AML-193 (cell line): ENCODE measurements at places on chromosomes 2 and 18.
A peak's percentile ranks its signal among the peaks of the same experiment; 100 is the strongest.

DNA sequence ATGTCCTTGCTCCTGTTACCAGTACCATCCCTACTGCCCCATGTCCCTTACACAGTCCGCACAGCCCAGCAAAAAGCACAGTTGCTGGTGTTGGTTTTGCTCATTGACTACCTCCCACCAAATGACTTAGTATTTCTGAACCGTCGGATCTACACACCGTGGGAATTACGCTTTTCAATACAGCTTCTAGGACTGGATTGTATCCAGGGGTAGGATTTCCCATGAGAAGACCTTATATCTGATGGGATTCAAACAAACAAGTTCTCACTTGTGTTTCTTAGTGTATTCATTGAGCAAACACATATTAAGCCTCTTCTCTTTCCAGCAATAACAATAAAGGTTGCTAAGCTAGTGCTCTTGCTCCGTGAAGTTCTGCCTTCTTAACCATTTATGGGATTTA is 25.8 kb downstream of the TRAPPC12 start:
- DNase-seq, result no peak

GRCh38 chr2:96687266-96687665 is 44.7 kb downstream of the FER1L5 start:
- no peak for DNase-seq

- no peak for DNase-seq
Observed at GRCh38 chr2:127217470-127218325, 2.4 kb downstream of the CYP27C1 start.

- DNase-seq, result no peak
Observed at GRCh38 chr2:162390801-162391200, 46.9 kb downstream of the GCA start.

DNA sequence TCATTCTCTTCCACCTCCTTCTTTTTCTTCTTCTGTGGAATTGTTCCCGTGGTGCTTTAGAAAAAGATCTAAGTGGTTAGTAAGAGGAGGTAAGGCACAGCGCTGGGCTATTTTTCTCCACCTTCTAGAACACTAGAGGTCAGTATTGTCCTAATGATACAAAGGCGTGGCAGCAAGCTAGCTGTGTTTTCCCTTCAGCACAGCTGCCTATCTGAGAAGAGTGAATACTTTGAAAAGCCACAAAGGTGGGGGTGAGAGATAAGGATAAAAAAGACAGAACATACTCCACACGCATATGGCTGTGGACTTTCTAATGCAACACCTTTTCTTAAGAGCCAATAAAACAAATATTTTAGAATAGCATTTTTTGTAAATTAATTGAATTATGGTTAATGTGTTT is 2.1 kb downstream of the CNTNAP5 start:
- DNase-seq, result peak; percentile 54

- no peak for DNase-seq
Observed at GRCh38 chr2:33313039-33313438, 163.4 kb upstream of the RASGRP3 start.

DNA sequence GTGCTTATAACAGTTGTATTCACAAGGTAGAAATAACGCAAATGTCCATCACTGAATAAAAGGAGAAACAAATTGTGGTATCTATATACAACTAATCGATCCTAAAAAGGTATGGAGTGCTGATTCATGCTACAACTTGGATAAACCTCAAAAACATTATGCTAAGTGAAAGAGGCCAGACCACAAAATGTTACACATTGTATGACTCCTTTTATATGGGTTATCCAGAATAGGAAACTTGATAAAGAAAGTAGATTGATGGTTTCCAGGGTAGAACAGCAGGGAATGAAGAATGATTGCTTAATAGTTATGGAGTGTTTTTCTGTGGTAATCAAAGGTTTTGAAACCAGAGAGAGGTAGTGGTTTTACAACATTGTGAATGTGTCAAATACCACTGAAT is 432.2 kb upstream of the TRIB2 start:
- no peak for DNase-seq

DNA sequence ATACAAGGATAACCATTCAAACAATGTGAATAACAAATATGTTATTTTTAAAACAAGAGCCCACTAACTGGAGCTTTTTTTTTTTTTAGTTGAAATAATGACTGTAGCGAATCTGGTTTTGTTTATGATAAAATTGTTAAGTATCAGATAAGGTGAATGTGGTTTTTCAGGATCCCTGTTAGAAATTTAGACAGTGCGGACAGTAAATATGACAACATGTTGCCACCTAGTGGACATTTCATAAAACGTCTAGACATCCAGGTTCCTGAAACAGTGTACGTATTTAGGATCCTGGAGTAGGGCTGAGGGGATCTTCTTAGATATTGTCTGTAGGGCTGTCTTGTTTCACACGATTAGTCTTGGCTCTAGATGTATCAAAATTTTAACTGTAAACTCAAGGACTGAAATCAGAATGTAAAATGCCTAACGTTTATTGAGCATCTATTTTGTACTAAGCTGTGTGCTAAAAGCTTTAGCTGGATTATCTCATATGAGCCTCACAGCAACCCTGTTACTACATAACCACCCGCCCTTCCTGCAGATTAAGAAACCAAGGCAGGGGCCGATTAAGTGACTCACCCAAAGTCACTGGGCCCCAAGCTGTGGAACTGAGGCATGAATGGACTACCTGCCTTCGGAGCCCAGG is 23.9 kb upstream of the CCDC68 start:
- DNase-seq, result peak; percentile 76

- peak; percentile 13 for DNase-seq
Observed at GRCh38 chr2:9333591-9334171, 89.6 kb downstream of the ITGB1BP1 start.

DNA sequence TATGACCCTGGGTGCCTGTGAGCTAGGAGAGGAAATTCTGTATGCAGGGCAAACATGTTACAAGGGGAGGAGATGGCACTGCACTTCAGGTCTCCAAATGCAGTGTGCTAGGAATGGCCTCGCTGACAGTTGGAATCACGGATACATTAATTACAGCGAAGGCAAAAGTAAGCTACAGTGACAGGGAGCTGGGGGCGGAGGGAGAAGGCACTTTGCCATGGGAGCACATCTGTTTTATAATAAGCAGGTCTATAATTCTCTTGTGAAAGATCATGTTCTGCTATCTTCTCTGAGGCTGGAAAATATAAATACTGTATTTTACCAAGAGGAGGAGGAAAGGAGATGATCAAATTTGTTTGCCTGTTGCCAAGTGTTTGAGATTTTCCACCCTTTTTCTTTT is 56.3 kb upstream of the FZD5 start:
- no peak for DNase-seq

DNA sequence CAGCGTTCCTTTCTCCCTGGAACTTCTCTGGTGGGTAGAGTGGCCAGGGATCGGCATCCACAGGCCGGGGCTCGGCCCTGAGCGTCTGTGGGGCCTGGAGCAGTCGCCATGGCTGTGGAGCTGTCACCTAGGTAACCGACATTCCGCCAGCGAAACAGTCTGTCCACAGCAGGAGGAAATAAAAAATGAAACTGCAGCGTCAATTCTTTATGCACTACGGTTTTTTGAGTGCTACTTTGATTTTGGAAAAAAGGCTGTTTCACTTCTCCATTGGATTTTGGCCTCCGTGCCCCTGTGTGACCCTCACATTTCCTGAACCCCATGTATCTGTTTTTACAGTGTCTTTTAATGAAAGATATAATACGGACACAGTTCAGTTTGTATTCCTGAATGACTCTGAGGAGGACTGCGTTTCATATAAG is 163.4 kb downstream of the LDLRAD4 start:
- DNase-seq, result no peak

- DNase-seq, result no peak
Observed at GRCh38 chr2:168139852-168140251, 107.5 kb downstream of the STK39 start.

DNA sequence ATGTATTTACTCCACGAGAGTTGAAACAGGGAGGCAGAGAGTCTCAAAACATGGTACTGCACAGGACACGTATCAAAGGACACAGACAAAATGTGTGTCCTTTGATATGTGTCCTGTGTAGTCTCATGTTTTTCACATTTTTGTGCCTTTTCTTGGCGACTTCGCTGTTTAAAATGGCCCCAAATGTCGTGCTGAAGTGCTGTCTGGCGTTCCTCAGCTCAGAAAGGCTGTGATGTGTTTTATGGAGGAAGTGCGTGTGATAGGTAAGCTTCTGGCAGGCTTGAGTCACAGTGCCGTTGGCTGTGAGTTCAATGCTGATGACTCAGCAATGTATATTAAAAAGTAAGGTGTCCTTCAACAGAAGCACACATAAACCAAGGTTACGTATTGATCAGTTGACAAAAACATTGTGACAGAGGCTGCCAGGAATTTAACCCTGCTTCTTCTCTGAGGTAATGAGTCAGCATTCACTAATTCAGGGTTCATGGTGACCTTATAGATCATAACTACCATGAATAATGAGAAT is 78.2 kb downstream of the DYSF start:
- DNase-seq, result no peak

DNA sequence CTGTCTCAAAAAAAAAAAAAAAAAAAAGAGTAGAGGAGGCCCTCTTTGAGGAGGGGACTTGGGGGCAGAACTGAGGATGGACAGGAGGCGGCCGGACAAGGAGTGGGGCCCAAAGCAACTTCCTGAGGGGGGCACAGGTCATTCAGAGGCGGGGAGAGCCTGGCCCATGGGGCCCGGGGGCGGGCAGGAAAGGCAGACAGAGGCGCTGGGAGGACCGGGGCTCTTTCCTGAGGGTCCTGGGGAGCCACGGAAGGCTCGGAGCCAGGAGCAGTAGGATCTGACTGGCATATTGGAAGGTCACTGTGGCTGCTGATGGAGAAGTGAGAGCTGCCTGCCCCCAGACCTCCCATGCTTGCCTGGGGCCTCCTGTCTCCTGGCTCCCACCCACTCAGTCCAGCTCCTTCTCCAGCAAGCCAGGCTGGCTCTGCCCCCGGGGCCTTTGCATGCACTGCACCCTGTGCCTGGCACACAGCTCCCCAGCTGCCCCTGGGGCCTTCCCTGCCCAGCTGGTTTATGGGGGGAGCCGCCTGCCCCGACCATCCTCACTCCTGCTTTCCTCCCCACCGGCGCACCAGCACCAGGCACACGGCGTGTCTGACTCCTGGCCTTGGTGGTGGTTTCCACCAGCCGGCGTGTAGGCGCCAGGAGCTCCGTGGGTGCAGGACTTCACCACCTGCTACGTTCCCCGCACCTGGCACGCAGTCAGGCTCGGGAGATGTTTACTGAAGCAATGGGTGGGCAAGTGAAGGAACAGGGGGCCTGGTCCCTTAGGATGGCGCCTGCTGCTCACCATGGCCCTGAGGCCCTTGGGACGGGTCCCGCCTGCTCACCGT is 5.6 kb downstream of the ESPNL start:
- no peak for DNase-seq

DNA sequence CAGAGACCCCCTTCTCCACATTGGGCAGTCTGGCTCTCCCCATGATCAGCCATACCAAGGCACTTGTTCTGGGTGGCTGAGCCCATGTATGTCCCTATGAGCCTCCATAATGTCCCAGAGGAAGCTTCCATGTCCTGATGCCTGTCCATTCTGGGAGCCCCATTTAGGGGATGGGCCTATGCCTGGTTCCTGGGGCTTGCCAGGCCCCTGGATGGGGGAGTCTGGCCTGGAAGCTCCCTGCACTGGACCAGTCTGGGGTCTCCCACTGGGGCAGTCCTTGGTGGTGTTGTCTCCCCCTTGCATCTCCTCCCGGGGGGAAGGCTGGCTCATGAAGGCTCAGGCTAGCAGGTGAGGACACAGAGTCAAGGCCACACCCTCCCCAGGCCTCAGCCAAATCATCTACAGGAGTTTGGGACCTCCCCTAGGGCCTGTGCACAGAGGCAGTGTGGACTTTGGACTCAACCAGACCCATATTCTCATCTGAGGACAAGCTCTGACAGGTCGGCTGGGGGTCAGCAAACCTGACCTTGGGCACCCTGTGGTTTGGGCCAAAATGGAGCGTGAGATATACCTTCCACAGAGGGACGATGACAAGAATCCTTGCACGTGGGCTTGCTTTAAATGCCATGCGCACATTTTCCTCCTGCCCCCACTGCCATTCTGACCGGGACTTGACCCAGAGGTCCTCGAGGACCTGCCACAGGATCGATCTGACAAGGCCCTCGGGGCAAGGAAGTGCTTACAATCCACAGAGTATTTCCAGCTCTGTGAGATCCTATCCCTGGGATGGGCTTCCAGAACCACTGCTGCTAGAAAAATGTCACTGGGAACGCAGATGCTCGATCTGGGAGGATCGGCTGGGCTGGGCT is 38.8 kb downstream of the INHBB start:
- no peak for DNase-seq

DNA sequence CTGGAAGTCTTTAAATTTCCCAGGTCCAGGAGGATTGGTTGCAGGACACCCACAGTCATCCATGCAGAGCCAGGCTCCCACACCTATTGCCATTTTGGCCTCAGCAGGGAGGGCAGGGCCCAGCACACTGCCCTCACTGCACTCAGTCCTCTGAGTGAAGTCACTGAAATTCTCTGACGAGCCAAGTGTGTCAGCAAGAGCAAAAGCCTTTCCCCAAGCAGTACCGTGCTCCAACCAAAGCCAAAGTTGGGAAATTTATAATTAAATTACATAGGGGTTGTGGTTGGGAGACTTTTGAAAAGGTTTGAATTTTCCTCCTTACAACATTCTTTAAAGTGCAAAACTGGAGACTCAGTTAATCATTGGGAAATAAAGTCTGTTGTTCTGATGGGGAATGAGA is 98.5 kb upstream of the CD226 start:
- no peak for DNase-seq

GRCh38 chr2:185208261-185208660 is 530.3 kb upstream of the FSIP2 start:
- DNase-seq, result no peak

- DNase-seq, result no peak
Observed at GRCh38 chr18:13260935-13261640, 42.5 kb downstream of the LDLRAD4 start.

- peak; percentile 11 for DNase-seq
Observed at GRCh38 chr2:149715005-149715592, 127.5 kb upstream of the MMADHC start.
